HTR-8/SVneo (cell line): ENCODE measurements at places on chromosomes 12 and 14.

DNA sequence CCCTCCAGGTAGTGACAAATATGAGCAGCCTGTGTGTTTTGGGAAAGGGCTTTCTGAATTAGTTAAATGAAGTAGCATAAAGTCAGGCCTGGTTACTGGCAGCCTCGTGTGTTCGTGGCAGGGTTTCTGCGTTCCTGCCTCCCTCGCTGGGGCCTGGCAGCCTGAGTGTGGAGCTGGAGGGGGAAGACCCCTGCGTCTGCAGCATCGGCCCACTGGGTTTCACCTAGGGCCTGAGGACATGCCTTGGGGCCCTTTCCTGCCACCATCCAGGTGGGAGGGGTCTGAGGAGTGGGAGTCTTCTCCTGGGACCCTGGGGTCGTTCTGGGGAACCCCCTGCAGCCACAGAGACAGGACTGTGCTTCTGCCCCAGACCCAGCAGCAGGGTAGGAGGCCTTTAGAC is 20.4 kb upstream of the AMN start:
- no peak for DNase-seq

DNA sequence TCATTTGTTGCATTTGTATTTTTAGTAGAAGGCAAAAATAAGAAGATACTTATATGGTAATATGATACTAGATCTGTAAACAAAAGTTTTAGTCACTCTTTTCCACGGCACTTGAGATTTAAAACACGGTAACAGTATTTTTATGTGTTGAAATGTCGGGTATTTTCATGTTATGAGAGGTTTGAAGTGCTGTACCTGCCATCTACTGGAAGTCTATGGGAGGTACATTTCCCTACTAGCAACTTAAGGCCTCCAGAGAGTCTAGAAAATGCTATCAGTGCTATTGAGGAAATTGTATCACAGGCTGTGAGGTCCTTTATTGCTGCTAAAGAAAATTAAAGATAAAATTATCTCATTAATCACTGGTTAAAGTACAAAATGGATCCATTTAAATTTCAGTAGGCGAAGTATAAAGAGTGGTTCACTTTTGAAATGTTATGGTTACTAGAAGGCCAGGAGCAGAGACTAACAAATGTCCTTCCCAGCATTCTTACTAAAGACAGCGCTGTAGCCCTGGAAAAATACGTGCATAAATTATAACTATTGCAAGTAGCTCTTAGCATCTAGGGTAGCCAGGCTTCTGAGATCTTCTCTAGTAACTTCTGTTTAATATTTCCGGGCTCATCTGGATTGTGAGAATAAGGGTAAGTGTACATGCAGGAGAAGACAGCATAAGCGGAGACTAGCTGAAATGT is 77.6 kb upstream of the PRKD1 start:
- DNase-seq = peak; percentile 53

- no peak for DNase-seq
These were observed at the start of gene PLBD1 for GRCh38 chr12:14567351-14568162. Gene PLBD1, minus strand, starts transcription at chr12:14567883. Its CDS starts 187 bp downstream, at chr12:14567696.

DNA sequence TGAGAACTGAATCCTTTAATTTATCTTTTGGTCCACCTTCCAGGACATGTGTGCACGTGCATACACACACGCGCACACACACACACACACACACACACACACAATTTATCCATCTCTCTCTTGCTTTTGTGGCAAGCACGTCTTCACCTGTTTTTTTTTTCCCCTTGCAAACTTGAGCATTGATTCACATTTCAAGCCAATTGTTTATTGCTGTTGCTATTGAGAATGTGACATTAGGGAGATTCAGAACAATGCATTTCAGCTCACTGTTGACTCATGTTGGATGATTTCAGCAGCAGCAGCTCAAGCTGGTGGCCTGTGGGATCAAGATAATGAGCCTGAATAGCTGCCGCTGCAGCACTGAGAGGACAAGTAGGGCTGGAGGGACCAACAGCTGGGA is 128.9 kb downstream of the SNAPC1 start:
- DNase-seq = no peak

- no peak for DNase-seq
These were observed 1.3 kb downstream of the TRAF3 start for GRCh38 chr14:102778338-102779083.

GRCh38 chr12:107429006-107429705 is 256.4 kb upstream of the PWP1 start:
- no peak for DNase-seq

DNA sequence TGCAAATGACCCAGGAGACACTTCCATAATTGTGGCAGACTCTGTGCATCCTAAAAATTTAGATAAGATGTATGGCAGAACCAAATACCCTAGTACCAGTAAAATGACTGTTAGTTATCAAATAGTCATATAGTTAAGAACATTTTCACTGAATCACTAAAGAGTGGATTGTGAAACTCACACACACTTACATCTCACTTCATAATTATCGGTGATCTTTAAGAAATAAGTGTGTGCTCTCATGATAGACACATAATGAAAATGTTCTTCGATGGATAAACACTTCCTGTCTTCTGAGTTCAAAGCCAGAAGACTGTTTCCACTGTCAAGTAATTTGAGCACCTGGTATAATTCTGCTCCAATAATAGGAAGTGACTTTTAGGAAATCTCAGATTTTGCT is 19.1 kb upstream of the KLRB1 start:
- DNase-seq = no peak

DNA sequence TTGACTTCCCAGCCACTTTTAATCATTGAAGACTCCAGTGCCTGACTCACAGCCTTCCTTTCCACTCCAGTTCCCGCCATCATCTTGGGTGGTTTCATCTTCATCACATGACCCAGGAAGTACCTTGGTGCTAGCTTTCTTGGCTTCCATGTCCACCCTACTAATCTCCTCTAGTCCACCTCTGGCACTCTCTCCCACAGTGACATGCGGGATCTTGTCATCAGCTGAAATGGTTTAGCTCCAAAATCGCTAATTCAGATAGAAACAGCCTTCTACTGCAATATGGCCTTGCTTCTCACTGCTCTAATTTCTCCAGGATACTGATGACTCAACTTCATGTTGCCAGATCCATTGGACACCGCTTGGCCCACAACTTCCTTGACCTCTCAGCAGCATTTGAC is 24.5 kb downstream of the WDR20 start:
- peak; percentile 35 for DNase-seq

GRCh38 chr12:67358781-67359338 is 89.7 kb downstream of the CAND1 start:
- no peak for DNase-seq

- DNase-seq = no peak
These were observed 2.1 kb upstream of the USP44 start for GRCh38 chr12:95553197-95553943.

GRCh38 chr12:33000016-33000415 is 103.4 kb upstream of the PKP2 start:
- no peak for DNase-seq

DNA sequence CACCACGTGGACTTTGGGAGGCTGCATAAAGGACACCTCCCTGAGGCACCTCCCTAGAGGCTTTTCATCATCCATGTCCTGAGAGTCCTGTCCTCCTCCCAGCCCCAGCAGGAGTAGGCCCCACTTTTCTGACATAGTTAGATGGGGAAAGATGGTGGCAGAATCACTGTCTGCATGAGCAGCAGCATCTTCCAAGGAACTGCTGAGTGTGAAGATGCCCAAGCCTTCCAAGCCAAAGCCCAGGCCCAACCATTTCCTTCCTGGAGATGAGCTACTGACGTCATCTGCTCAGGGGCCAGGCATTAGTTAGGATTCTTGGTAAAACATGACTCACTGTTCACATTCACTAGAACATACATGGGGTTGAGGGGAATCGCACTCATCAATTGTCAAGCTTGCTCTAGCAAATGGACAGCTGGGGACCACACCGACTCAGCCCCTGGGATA is 37.3 kb downstream of the VDR start:
- DNase-seq = peak; percentile 38

DNA sequence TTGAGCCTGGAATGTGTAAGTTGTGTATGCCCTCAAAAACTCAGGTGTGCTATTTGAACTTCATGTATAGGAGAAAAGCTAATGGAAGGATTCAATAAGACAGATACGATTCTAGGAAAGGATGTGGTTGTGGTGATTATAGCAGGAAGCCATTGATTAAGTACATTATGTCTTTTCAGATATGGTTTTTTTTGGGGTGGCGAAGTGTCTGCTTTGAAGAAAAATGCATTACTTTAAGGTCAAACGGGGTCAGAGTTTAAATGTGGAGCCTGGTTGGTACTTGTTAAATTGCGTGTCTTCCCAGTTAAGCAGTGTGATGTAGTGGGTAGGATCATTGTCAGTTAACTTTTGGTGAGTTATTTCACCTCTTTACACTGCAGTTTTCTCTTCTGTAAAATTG is 13.0 kb upstream of the NUP107 start:
- no peak for DNase-seq

DNA sequence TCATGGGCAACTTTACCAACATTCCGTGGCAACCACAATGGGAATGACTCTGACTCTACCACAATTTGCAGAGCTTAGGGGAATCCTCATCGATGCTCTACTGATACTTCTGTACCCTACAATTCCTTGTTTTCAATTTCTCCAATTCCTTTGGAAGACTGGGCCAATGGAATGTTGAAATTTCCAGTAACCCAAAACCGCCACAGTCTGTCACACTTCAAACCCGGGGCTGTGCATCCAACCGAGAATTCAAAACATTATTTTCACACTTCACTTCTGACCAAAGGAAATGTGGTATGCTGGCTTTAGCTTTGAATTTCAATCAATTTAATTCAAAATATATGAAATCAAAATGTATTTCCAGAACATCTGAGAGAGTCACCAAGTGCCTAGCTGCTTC is 951.4 kb downstream of the VRK1 start:
- no peak for DNase-seq

DNA sequence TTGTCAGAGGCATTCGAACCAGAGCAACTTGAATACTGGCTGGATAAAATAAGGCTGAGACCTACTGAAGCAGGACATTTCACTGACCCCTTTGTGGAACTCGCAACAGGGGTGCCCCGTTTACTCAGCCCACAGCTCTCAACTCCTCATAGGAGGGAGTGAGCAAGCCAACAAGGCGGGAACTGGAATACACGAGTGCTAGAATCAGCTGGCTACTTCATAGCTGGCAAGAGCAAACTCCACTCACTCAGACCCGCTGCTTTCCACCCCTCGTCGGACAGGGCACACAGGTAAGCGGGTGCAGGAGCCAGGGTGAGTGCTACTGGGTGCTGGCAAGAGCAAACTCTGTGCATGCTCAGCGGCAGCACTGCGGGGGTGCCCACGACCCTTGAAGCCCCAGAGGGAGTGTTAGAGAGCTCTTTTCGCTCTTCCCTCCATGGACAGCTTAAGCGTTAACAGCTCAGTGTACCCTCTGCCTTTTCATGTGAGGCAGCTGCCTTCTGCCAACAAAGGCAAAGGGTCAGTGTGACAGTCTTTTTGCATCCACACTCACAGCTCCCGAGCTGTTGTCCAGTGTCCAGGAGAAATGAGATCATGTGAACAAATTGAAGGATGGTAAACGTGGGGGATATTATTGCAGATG is 15.7 kb downstream of the CAPZA3 start:
- DNase-seq = no peak

- DNase-seq = peak; percentile 30
These were observed at the start of gene IGFBP6 for GRCh38 chr12:53097564-53098353. Gene IGFBP6, plus strand, starts transcription at chr12:53097667. Its CDS starts 51 bp downstream, at chr12:53097718.

DNA sequence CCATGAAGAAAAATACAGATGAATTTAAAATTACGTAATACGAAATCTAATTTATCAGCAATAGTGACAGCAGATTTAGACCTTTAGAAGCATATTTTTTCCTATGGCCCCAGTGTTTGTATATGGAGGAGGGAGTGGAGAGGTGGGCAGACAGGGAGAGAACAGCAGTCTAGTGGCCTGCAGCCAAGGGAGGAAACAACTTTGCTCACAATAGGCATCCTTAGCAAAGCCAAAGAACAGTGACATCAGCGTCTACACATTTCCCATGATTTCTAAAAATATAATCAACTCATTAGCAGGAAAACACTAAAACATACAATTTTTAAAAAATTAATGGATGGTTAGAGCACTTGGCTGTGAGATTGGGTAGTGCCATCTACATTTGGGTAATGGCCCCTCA is 622.6 kb upstream of the ATP2B1 start:
- no peak for DNase-seq

- DNase-seq = no peak
These were observed 1.2 kb upstream of the LRP1-AS start for GRCh38 chr12:57148469-57149244.

- DNase-seq = no peak
These were observed 107.2 kb downstream of the DUSP6 start for GRCh38 chr12:89245090-89245489.

DNA sequence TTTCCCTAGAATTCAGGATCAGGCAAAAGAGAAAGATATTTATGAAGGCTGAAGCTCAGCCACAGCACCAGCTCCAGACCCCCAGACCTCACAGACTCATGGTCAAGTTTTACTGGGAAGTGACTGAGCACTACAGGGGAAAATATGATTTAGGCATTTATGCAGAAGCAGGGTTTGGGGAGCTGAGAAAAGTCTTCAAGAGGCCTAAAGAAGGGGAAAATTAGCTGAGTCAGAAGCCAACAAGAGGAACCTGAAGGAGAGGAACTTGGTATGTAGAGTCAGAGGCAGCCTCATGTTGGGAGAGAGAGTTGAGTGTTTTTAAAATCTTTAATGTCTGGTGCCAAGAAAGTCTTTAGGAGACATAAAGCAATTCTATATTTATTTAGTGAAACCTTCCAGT is 63.0 kb downstream of the FOS start:
- DNase-seq = no peak

GRCh38 chr12:116528065-116528464 is 31.1 kb upstream of the MAP1LC3B2 start:
- DNase-seq = no peak

DNA sequence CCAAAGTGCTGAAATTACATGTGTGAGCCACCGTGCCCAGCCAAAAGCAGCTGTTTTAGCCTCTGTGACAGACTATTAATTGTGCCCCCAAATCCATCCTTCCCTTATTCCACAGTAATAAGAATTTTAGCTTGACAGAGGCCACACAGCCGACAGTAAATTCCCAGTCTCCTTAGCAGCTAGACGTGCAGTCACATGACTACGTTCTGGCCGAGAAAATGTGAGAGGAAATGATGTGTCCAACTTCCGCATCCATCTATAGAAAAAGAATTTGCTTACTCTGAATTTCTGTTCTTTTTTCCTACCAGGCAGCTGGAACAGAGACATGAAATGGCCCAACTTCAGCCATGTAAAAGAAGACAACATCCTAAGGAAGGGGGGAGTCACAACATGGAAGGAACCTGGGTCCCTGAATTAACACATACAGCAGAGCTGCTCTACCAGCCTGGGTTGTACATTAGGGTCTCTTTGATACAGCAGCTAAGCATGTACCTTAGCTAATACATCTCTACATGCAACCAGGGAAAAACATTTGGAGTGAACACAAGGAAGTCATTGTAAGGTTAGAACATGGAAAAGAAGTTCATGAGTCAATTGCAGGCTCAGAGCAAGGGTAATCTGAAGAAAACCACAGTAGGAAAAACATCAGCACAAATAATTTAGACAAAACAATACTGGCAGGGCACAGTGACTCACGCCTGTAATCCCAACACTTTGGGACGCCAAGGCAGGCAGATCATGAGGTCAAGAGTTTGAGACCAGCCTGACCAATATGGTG is 35.5 kb downstream of the CIT start:
- no peak for DNase-seq
